ENCODE measurements at places on chromosomes 3 and 15.
A peak's percentile ranks its signal among the peaks of the same experiment; 100 is the strongest.

- no peak for DNase-seq
Measured at GRCh38 chr3:123781138-123781537, 103.0 kb downstream of the MYLK start.

- no peak for DNase-seq
Measured at GRCh38 chr15:66908744-66909095, 156.7 kb upstream of the SMAD3 start.

DNA sequence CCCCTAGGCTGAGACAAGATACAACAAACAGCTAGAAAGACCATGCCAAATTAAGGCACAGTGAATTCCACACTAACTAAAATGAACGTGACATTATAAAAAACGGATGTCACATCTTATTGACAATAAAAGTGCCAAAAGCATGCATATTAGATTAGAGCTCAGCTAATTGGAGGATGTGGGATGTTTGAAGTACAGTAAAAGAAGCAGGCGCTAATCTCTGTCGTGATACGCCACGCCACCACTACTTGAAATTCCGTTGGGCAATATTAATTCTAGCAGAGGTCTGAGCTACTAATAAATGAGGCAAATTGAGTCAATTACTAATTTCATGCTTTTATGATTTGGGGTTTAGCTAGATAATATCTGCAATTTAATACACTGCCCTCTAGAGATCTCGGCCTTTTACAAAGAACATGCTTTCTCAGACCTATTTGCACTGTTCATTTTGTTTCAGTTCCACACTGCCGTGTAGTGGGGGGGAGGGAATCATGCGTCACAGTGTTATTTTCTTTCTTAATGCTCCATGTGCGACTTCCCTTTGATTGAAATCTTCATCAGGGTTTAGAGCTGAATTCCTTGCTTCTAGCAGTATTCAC lies 52.9 kb upstream of the ROBO2 start:
- DNase-seq: no peak

- DNase-seq: no peak
Measured at GRCh38 chr3:106533788-106534160, 665.0 kb upstream of the CBLB start.

- DNase-seq: no peak
Measured at GRCh38 chr3:4716706-4717362, 223.7 kb downstream of the ITPR1 start.

DNA sequence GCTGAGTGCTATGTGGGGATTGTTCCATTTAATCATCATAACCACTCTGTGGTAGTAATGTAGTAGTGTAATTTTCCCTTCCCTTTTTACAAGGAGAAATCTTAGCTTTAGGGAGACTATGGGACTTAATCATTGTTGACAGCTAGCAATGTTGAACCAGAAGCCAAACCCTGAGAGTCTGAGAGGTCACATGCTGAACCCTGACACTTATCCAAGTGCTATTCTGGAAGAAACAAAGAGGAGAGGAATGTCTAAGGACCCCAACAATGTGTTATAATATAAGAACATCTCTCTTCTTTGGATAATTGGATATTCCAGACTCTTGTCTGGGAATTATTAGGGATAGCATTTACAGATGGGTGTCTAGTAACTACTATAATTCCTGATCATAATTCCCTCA lies 58.4 kb downstream of the GAP43 start:
- DNase-seq: no peak

- no peak for DNase-seq
Measured at GRCh38 chr3:62139957-62140356, 233.4 kb downstream of the FEZF2 start.

DNA sequence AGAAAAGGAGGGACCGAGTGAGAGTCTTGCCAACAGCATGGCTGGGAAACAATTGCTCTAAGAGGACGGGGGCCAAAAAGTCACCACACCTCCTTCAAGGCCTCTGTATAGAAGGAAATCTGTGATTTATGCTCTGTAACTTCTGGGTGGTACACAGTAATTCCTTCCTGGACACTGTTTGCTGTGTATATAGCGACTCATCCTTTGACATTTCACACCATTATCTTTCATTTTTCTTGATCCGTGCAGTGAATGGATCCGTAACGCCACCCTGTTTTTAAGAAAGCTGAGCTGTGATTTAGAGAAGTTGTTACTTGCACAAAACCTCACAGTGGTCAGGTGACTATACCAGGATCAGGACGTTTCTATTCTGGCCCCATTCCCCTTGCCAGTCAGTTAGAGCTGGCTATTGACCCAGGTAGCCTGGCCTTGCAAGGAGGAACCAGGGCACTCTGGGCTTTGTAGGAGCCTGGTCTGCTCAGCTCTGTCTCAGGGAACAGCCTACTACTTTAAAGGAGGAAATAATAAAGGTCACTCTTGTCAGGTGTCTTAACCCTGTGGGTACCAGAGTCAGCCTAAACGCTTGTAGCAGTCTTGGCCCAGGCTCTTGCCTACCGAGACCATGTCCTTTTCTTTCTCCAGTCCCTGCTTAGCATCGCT lies 86.5 kb upstream of the MYZAP start:
- DNase-seq: no peak

DNA sequence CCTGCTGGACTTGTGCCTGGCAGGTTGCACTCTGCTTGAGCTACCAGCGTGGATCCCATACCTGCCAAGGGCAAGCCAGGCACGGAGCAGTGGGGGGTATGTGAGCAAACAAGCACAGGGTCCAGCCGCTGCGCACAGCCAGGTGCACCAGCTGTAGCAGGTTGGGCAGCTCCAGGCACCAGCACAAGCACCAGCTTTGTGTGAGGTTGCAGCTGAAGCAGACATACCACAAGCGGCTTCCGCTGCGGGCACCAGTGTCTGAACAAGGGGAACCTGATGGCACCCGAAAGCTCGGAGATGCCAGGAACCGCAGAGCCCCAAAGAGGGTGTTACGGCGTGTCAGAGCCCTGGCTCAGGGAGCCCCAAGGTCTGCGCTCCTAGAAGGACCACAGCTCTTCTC lies 472.7 kb upstream of the ARL6 start:
- DNase-seq: no peak

DNA sequence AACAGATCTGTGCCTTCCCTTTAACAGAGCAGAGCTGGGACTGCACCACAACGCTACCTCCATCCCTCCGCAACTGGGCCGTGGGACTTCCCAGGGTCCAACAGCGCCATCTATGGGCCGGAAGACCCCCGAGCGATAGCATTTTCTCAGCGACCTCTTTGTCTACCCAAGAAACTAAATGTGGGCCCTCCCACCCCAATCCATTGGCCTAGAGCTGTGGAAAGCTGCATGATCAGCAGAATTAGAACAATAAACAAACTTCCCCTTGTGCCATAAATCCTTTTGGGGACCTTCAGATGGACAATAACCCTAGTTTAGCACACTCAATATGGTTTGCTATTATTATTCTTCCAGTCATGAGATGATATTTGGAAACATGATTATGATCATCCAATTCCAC lies 74.8 kb upstream of the NTRK3 start:
- no peak for DNase-seq

DNA sequence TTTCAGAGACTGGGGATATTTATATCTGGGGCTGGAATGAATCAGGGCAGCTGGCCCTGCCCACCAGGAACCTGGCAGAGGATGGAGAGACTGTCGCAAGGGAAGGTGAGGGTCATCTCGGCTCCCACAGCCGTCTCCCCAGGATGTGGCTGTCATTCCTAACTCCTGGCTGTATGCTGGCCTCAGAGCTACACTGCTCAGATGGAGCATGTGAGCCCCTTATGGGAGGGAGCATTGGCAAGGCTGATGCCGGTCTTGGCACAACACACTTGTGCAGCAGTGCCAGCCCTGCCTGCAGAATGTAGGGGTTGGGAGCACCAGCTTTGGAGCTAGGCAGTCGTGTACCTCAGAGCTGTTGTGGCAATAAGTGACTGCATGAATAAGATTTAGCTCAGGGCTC lies 5.2 kb downstream of the RCCD1 start:
- DNase-seq: no peak

DNA sequence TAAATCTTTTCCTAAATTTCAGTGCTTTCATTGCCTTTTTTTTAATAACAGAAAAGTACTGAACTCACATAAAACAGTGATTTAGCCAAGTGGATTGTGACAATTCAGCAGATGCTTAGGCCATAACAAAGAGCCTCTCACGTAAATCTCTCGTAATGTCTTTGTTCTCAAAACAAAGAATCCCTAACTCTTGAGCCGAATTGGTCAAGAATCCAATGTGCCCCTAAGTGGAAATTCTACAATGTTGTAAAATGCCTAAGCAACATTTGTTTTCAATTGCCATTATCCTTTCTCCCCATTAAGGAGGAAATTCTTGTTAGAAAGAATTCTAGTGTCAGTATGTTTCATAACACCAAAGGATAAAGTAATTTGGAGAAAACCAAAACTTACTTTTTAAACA lies 235.7 kb upstream of the THBS1 start:
- DNase-seq: no peak

DNA sequence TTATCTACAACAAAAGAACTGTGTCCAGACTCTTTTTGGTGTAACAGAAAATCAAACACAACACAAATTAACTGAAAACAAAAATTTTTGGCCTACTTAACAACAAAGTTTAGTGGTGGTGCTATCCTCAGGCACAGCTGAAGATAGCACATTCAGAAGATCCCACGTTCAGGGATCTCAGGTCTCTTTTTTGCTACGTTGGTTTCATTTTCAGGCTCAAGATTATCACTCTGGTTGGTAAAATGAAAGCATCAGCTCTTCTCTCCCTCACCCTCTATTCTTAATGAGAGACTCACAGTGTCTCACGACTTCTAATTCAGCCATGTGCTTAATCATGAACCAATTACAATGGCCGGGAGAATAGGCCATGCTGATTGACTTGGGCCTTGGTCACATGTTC lies 146.9 kb upstream of the PTPRG start:
- DNase-seq: no peak

GRCh38 chr3:128483657-128484403 lies 9.2 kb downstream of the GATA2 start:
- DNase-seq: no peak

GRCh38 chr3:46091741-46092701 lies 64.7 kb upstream of the XCR1 start:
- no peak for DNase-seq

DNA sequence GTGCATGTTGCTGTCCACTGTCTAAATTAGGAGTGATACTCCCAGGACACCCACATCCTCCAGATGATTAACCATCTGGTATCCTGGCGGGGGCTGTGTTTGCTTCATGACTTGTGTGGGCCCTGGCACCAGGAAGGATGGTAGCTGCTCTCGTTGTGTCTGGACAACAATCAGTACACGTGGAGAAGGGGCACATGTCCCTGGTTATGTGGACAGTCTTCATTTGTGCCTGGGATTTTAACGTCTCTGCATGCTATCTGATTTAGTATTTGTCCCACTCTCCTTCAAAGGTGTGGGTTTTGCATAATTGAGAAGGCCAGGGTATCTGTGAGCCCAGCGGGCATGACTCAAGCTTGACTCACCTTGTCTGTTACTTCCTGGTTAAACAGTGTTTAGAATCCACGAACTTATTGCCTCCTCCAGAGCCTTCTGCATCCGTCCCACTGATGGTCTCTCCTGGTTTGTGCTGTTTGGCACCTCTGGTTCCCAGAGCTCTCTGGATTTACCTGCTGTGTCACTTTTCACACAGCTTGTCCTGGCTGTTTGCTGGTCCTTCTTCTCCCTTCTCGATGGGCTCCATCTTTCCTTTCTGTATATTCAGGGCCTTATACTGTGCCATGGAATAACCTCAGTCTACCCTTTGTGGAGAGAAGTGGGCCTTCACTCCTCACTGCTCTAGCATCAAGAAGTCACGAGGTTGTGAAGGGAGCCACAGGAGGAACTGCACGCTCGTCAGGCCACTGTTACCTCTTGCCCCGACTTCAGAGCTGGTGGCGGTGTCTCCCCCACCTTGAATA lies 32.5 kb downstream of the ARNT2 start:
- DNase-seq: no peak

GRCh38 chr3:10440684-10441083 lies 64.7 kb downstream of the ATP2B2 start:
- no peak for DNase-seq

GRCh38 chr15:42136513-42136912 lies 19.9 kb downstream of the PLA2G4F start:
- no peak for DNase-seq

DNA sequence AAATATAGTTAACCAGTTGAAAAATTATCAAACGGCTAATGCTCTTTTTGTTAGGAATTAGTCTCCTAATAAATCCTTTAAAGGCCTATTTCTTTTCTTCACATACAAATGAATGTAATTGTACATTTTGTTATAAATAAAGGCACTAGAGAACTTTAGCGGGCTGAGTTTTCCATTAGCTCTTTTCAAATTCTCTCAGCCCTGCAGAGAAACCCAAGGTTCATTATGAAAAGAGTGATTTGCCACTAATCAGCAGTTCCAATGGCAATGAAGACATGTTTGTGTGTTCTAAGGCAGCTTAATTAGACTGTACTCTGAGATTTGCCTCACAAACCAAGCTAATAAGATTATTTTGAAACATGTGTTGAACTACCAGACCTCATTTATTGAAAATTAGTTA lies 64.6 kb upstream of the P2RY1 start:
- no peak for DNase-seq

- DNase-seq: no peak
Measured at GRCh38 chr15:63405683-63406390, 24.2 kb upstream of the CA12 start.

- no peak for DNase-seq
Measured at GRCh38 chr15:72423256-72423655, 25.2 kb downstream of the TMEM202 start.

- no peak for DNase-seq
Measured at GRCh38 chr15:38208779-38209178, 43.9 kb upstream of the SPRED1 start.

GRCh38 chr15:70049701-70050301 lies 47.9 kb downstream of the TLE3 start:
- DNase-seq: no peak

GRCh38 chr3:8607234-8608040 lies 37.2 kb downstream of the SSUH2 start:
- DNase-seq: no peak

DNA sequence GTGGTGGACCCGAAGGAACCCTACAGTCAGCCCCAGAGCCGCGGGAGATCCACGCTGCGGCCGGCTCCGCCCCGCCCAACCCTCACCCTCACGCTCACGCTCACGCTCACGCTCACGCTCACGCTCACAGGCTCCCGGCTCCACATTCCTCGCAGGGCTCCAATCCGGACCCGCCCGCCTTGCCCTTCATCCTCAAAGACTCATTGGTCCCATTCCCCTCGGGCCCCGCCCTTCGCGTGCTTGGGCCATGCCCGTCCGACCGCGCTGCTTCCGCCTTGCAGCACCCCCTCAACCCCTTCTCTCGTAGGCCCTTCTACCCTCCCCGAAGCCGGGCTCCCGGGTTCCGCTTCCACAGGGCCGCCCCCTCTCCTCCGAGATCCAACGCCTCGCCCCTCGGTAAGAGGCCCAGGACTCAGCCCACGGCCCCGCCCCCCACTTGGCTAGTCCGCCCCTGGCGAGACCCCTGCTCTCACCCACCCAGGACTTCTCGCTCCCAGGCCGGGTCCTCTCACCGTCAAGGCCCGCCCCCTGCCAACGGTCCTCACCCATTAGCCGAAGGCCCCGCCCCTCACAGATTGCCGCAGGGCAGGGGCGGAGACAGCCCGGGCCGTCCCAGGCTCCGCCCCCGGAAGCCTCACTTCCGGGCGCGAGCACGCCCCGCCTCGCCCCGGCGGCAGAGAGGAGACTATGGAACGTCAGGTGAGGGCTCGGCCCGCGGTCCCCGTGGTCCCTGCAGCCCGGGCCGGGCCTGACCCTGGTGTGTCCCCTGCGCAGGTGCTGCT lies at the start of gene APEH:
APEH (plus strand) TSS at position 637 of the 782 bp plus-strand sequence; CDS start at position 688, 51 bp downstream.
- DNase-seq: peak; percentile 97

- no peak for DNase-seq
Measured at GRCh38 chr3:190847436-190847835, 15.1 kb downstream of the GMNC start.

GRCh38 chr15:88648357-88649214 lies 9.8 kb downstream of the ISG20 start:
- DNase-seq: no peak

GRCh38 chr3:85881833-85882393 lies 923.1 kb downstream of the CADM2 start:
- DNase-seq: no peak
